Epithelial cell of proximal tubule (primary cell): ENCODE measurements at places on chromosomes 3 and 15. TPM values are rescaled to one million over a fixed set of nuclear protein-coding genes. Genes with fewer than 3 reads are reported as not detected.

Gene PCCB
- 39.1 and 80.6 TPM in 2 replicates for total RNA-seq

- no peak for DNase-seq
Measured at GRCh38 chr15:58221591-58222241, 83.5 kb downstream of the AQP9 start.

GRCh38 chr3:26703519-26703918 lies 80.9 kb downstream of the LRRC3B start:
- no peak for DNase-seq

DNA sequence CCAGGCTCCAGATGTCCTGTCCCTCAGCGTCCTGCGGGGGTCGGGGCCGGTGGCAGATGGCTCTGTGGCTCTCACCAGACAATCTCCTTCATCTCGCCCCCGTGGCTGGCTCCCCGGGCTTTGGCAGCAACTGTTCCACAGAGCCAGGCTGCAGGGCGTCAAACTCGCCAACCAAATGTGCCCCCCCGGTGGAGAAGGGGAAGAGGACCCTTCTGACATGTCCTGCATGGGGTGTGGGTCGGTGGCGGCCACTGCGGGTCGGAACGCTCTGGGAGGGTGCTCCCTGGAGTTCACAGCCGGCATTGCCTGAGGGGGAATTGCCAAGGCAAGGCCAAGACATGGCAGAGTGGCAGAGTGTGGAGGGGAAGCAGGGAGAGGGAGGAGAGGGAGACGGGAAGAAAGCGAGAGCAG lies 36.0 kb downstream of the BDH1 start:
- DNase-seq = no peak

- no peak for DNase-seq
Measured at GRCh38 chr15:65942436-65942835, 73.1 kb downstream of the RAB11A start.

Gene GUCA1C
- total RNA-seq = 0.23 and 0.58 TPM in 2 replicates

- DNase-seq = no peak
Measured at GRCh38 chr3:105511031-105511430, 144.3 kb downstream of the ALCAM start.

- no peak for DNase-seq
Measured at GRCh38 chr3:64267721-64268604, 42.7 kb upstream of the PRICKLE2 start.

DNA sequence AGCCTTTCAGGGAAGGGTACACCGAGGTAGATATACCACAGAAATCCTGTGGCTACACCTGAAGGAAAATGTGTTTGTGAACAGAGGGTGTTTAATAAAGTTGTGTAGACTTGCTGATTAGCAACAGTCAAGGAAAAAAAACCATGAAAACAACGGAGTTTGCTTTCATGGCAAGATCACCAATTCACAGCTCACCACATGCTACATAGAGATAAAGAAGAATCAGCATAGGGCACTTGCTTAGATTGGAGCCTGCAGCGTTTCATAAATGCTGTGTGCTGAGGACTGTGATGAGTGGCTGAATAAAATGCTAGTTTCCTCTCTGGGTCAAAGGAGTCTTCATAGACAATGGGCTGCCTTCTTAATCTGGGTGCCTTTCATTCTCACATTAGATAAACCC lies 257.6 kb downstream of the SLC9A9 start:
- DNase-seq = no peak

Gene C3orf49
- total RNA-seq = not detected in 2 replicates

Gene MEX3B
- total RNA-seq = 4.7 and 4.9 TPM in 2 replicates

GRCh38 chr15:61820212-61820611 lies 240.0 kb downstream of the VPS13C start:
- no peak for DNase-seq

Gene CCR5
- total RNA-seq = not detected in 2 replicates

- no peak for DNase-seq
Measured at GRCh38 chr15:99098991-99099390, 5.9 kb upstream of the SYNM start.

GRCh38 chr3:4232798-4233197 lies 70.4 kb upstream of the SETMAR start:
- no peak for DNase-seq

- peak; percentile 77 for DNase-seq
Measured at GRCh38 chr3:27677565-27677964, 44.6 kb downstream of the EOMES start.

Gene ALDH1A2
- 18.7 and 72.1 TPM in 2 replicates for total RNA-seq

DNA sequence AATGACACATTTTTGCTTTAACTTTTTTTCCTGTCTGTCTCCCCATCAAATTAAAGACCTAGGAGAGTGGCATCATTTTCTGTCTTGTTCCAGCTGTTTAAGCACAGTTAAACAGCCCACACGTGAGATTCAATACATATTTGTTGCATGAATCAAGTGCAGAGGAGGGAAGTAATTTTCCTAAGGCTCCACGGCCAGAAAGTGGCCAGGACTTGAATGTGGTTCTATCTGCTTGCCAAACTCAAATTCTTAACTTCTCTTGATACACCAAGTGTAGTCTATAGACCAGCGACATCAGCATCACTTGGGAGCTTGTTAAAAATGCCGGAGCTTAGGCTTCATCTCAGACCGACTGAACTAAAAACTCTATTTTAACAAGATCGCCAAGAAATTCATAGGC lies 724.8 kb upstream of the CFAP20DC start:
- DNase-seq = no peak

Gene VWA5B2
- total RNA-seq = not detected in 2 replicates

Gene PCSK6
- 3.7 and 7.3 TPM in 2 replicates for total RNA-seq

Gene GALNT15
- not detected in 2 replicates for total RNA-seq

DNA sequence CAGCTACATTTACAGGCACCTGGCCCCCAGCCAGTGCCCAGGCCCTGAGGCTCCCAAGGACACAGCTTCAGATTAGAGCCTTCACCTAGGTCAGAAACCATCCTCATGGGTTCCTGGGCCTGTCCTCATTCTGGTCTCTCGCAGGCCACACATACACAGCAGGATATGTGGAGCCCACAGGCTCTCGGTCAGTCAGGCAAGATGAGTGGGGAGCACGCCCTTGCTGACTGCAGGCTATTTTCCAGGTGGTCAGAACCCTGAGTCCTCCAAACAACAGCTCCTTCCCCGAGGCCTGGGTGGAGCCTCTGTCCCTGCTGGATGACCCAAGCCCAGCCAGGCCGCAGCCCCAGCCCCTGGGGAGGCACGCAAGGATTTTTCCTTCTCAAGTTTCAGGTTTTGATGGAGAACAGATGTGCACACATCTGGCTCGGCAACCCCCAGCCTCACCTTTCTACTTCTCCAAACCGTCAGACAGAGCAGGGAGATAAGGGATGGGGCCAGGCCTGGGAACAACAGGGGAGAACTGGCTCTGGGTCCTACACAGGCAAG lies 1.6 kb downstream of the STRA6 start:
- no peak for DNase-seq

- DNase-seq = no peak
Measured at GRCh38 chr3:152611905-152612304, 223.0 kb upstream of the P2RY1 start.

GRCh38 chr3:150308481-150309256 lies 99.4 kb upstream of the TSC22D2 start:
- DNase-seq = no peak

DNA sequence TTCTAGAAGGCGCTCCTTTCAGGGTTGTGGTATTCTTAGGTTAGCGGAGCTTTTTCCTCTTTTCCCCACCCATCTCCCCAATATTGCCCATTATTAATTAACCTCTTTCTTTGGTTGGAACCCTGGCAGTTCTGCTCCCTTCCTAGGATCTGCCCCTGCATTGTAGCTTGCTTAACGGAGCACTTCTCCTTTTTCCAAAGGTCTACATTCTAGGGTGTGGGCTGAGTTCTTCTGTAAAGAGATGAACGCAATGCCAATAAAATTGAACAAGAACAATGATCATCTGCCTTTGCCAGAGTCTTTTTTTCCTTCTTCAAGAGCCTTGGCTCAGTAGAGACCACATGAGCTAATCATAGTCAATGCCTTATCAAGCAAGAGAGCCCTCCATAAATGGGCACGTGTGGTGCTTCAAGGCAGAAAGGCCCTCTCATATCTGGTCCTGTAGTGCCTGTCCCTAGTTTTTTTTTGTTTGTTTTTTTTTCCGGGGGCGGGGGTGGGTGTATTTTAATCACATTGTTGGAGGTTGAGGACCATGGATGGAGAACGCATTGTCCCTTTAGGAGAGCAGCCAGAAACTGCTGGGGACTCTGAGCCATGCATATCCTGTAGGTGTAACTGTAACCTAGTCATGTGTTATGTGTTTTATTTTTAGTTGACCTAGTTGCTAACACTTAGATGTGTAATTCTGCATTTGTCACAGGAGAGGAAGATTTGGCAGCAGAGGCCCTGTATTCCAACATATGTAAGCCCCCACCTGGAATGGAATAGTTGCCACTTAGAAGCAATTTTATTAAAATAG lies 64.7 kb upstream of the ACAD9 start:
- no peak for DNase-seq

Gene UACA
- 20.6 and 39.7 TPM in 2 replicates for total RNA-seq

Gene SUCNR1
- total RNA-seq = 0.14 and 0.81 TPM in 2 replicates

DNA sequence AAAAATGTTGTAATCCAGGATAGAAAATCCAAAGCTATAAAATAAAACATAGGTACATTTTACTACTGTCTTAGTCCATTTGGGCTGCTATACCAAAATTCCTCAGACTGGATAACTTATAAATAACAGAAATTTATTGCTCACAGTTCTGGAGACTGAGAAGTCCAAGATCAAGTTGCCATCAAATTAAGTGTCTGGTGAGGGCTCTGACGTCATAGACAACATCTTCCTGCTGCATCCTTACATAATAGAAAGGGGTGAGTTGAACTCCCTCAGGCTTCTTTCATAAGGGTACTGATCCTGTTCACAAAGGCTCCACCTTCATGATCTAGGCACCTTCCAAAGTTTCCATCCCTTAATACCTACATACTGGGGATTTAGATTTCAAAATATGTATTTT lies 826.8 kb downstream of the NTRK3 start:
- no peak for DNase-seq

DNA sequence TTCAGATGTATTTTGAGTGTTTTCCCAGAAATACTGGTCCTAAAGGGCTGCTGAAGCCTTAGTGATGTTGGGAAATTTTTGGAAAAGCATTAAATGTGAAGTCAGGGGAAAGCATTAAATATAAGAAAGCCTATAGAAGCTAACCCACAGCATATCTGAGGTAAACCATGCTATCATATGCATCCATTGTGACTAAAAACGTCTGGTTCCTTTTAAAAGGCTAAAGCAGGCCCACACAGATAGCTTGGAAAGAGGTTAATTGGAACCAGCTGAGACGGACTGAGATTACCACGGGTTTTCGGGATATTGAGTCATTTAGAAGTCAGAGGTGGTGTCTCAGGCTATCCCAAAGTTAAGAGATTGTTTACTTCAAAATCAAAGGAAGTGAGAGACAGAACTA lies 78.2 kb downstream of the CYP19A1 start:
- no peak for DNase-seq

DNA sequence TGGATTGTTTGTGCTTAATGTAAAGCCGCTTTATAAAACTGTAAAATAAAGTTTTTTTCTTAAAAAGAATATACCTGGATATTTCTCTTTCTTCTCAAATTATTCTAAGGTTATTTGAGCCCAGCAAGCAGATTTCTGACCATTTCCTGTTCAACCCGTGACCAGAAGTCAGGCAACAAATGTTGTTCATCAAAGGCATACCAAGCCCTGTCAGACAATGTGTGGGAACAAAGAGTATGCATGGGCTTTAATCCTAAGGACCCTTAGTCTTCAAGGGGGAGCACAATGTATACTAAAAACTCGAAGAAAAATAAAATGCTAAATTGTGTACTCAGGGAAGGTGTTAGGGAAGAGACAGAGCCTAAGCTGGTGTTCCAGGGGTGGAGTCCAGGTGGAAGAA lies 26.6 kb upstream of the PAQR5 start:
- DNase-seq = no peak

GRCh38 chr3:71356265-71356664 lies 227.3 kb downstream of the FOXP1 start:
- peak; percentile 42 for DNase-seq

DNA sequence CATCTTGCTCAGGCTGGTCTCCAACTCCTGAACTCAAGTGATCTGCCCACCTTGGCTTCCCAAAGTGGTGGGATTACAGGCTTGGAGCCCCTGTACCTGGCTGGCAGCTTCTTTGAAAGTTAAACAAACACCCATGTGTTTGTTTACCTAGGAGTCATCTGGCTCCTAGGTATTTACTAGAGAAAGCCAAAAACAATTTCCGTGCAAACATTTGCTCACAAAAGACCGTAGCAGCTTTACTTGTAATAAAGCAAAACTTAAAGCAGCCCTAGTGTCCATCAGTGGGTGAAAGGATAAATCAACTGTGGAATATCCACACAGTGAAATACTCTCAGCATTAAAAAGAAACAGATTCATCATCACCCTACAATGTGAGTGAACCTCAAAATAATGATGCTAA lies 29.4 kb upstream of the XCR1 start:
- DNase-seq = no peak

- no peak for DNase-seq
Measured at GRCh38 chr3:121819236-121819635, 15.6 kb downstream of the IQCB1 start.

DNA sequence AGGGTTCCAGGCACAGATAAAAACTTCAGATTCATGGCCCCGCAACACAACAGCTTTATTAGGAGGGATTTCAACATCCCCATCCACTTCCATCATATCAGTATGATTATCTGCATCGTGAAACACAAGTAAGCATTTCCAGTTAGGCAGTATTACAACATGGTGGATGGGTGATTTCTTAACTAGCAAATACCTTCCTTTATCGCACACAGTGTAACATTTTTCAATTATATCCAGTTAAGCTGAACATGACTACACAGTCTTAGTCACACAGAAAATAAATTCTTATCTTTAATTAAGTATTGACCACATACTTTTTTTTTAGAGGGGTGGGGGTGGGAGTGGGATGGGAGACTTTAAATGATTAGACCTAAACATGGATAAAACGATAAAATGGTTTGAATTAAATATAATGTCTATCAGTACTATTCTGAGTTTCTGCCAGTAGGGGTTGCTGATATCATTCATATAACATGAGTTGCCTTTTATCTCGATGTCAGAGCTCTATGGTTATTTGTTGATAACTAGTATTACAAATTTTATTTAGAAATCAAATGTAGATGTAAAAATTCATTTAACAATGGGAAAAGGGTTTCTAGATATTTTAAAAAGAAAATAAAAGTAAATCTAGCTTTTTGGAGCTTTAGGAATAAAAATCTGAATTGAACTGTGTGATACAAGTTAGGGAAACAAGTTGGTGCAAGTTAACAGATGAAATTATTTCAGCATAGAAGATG lies 146.6 kb downstream of the TBL1XR1 start:
- DNase-seq = peak; percentile 22

DNA sequence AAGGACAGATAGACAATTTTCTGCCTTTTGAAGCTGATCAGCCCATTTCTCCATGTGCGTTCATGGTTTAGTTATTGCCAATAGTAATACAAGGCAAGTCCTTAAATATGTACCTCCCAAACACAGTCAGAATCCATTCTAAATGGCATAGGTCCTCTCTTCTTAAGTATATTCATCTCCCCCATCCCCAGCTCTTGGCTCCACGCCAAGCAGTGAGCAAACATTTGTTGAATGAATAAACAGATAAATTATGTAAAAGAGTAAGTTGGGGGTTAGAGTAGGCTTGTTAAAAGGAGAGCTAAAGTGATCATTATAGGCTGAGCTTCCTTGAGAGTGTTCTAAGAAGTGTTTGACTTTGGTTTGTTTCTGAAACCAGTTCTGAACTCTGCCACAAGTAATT lies 241.3 kb downstream of the ITPR1 start:
- no peak for DNase-seq

Gene DCP1A
- 8.8 and 12.2 TPM in 2 replicates for total RNA-seq
